Activated T-cell treated with anti-CD3 and anti-CD28 coated beads for 1 hour (primary cell): ENCODE measurements at places on chromosomes 1 and 21.

DNA sequence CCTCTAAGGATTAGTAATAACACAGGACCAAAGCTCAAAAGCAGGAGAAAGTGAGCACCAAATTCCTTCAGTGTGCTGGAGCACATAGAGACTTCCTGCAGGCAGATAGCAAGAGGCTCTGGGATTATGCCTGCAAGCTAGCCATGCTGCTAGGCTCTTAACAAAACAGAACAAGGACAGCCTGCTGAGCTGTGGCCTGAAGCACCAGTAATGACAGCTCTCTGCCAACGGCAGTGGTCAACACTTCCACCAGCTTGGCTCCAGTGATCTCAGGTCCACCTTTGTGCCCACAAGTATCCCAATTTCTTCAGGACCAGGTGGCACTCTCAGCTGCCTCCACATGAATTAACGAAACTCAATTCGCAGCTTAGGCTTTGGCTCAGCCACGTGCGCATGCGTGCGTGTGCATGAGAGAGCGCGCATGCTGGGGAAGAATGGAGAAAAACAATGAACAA, 64.2 kb downstream of the SLC45A1 start:
- no peak for DNase-seq

DNA sequence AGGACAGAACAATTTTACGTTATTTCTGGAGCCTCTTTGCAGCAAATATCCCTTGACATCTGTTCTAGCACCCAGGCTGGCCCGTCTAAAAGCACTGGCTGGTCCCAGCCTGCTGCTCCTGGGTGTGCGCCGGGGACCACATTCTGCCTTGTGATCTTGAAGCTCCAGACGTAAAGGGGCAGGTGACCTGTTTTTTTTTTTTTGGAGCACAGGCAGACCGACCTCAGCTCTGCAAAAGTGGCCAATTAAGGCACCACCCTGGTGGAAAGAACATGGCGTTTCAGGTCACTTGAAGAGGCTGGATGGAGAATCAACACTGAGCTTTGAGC, 13.8 kb upstream of the CAMTA1 start:
- no peak for DNase-seq

- no peak for DNase-seq
Measured at GRCh38 chr1:22341791-22342605, 109.7 kb upstream of the ZBTB40 start.

DNA sequence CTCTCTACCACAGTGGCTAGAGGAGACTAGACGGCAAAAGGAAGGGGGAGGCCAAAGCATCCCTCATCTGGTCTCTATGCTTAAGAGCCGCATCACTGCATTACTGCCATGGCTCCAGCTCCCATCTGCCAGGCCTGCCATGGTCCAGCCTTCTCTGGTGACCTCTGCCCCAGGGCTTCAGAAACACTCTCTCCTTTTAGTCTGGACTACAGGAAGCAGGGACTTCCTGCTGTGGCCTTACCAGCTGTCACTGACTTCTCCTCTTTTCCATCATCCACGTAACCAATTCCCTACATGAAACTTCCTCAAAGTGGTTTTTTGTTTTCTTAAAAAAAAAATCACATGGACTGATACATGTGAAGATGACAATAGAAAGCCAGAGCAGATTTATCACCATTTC, 323.1 kb upstream of the NFIA start:
- DNase-seq = no peak

- DNase-seq = no peak
Measured at GRCh38 chr1:25131794-25132193, 100.5 kb downstream of the SYF2 start.

GRCh38 chr1:202202500-202203168, 9.0 kb downstream of the LGR6 start:
- DNase-seq = no peak

DNA sequence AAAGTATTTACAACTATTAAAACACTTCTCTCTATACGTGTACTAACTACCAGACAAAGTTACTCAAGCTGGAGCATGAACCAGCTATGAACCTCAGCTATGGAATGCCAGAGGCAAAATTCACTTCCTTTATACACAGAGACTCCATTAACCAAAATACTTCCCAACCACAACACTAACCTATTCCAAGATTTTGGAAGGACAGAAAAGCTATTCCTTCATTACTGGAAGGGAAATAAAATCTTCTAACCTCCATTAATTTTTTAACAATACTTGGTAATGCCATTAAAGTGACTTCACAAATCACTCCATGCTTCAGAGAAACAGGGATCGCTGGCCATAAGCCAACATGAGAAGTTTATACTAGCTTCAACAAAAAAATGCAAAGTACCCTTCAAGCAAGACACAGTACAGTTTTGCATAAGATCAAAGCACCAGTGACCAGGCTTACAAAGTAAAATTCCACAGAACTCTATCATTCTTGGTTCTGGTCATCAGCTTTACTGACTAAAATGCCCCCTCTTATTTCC, 58.0 kb downstream of the PUM1 start:
- no peak for DNase-seq
